NCI-H1048 (cell line): ENCODE measurements at places on chromosomes 5 and 9.

GRCh38 chr9:91856419-91856818 lies 93.6 kb downstream of the ROR2 start:
- DNase-seq, result no peak

DNA sequence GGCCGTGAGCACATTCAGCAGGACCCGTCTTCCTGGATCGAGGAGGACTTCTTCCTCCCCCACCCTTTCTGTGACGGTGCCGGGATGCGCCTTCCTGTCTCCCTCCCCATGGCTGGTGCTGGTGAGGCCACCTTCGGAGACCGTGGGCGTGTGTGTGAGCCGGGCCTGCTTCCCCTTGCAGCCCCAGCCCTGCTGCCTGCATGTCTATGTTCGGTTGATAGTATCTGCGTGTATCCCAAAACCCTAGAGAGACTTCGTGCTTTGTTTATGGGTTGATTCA lies 12.8 kb downstream of the CEP72 start:
- DNase-seq, result no peak

DNA sequence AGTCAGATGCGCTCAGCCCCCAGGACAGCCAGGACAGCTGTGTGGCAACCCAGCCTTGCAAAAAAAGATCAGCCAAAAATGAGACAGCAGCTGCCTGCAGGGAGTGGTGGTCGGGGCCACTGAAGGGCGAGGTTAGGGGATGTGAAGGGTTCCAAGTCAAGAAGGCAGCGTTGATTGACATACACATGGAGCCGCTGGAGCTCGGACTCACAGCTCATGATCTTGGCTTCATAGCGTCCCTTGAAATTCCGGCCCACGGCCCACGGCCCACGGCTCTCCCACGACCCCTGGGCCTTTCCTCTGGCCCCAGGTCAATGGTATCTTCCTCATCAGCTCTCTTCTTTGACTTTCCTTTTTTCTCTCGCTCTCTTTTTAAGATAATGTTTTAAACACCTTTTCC lies 390.0 kb upstream of the IRX4 start:
- DNase-seq, result no peak

DNA sequence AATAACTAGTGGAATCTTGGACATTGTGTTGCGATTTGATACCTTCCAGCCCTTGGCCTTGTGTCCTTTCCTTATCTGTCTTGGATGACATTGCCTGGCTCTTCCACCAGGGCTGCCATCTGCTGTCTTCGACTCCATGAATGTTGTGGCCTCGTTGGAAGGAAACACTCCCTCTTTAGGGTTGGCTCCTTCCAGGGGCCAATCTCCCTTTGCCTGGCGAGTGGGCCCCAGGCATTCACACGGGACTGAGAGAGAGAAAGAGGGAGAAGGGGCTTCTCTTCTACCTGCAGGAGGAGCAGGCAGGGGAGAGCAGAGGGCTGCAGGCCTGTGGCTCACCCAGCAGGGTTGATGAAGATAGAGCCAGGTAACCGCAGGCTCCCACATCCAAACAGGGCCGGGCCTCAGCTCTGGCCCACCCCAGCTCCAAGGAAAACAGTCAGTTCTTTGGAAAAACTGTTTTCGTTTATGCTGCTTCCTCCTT lies 31.3 kb downstream of the FGF1 start:
- DNase-seq, result no peak

- no peak for DNase-seq
Observed at GRCh38 chr5:155619688-155620087, 606.1 kb downstream of the KIF4B start.

DNA sequence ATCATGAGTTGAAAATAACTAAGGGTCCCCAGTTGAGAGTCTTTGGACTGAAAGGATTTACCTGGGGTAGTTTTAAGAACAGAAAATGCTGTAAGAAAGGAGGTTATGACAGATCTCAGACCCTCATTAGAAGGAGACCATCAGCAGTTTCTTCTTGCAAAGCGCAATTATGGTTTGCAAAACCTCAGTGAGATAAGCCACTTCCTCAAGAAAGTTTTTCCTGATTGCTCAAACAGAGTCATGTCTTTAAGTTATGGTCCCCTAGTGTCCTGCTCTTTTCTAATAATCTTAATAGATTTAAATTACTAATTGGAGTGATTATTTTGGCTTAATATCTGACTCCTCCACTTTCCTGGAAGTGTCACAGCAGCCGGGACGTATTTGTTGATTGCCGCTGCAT lies 293.2 kb upstream of the KLF4 start:
- DNase-seq, result no peak

DNA sequence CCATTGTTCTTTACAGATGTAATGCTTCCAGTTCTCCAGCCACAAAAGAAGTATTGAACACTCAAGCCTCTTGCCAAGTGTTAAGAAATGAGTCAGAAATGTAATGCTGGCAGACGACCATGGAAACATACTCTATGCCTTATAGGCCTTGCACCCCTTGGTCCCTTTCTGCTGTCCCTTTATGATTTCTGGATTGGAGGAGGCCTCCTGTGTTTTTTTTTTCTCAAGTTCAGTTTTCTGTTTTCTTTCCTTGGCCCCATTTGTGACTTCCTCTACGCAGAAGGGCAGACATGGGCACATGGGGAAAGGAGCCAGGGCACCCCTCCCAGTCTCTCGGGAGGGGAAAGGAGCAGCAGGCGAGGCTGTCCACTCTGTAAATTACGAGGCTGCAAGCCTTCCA lies 53.4 kb downstream of the SNX18 start:
- DNase-seq, result no peak

GRCh38 chr5:139312075-139312474 lies 18.5 kb downstream of the MATR3 start:
- no peak for DNase-seq

DNA sequence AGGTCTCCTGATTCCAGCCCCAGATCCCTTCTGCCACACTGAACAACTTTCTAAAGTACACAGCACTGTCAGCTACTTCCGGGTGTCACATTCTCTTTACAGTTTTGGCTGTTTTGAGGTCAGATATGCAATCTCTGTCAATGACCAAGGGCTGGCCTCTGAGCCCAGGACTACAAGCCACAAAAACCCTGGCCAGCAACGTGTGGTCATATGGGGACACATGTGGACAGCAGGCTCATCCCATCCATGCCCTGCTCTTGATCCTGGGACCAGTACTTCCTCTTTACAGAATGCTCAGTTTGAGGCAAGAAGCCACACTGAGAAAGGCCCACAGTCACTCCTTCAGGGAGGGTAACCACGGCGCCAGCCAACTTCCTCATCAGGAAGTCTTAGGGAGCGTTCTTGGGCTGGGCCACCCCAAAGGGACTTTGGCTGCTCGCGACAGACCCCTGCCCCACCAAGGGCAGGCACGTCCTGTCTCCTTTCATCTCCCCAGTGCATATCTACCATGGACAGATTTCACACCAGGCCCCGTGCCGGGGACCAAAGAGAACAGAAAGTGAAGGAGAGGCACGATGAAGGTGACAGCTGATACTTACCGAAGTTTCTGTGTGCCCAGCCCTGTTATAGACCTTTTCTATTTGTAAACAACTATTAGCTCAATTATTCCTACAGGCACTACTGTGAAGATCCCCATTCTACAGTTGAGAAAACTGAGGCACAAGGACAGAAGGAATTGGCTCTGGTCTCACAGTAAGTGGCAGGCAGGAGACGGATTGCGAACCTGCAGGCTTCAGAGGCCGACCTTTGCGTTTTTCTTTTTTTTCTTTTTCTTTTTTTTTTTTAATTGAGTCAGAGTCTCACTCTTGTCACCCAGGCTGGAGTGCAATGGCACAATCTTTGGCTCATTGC lies 37.3 kb downstream of the STK10 start:
- DNase-seq, result no peak

DNA sequence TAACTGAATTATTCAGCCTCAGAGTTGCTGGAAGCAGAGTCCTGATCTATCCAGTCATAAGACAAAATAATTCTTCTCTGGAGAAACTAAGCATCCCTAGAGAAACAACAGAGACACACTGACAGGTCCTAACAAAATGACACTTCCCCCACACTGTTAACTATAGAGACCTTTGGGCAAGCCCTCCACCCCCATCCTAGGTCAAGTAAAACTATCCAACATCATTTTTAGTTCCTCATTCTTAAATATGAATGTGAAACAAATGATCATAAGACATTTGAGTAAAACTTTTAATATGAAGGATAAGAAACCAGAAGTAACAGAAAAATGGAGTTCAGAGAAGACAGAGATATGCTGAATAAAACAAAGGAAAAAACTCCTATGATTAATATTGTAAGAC lies 30.9 kb downstream of the CNTLN start:
- DNase-seq, result no peak

GRCh38 chr5:172267943-172268342 lies 15.6 kb downstream of the UBTD2 start:
- DNase-seq, result no peak
